ENCODE measurements at places on chromosomes 6 and 20.
A peak's percentile ranks its signal among the peaks of the same experiment; 100 is the strongest.

- no peak for DNase-seq
Observed at GRCh38 chr6:54722328-54722727, 124.2 kb upstream of the FAM83B start.

DNA sequence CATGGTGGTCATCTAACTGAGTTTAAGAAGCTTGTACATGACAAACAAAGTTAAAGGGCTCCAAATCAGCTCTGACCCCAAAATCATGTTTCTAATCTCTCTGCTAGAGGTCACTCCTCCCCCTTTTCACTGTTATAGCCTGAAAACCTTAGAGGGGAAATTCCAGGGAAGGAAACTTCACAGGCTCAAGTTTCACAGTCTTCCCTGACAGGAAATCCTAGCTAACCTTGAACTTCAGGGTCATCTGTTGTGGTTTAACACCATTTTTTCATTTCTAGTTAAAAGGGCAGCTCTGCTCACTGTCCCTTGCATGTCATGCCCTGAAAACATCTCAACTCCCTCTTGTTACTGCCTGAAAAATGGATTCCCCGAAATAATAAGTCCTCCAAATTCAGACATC, 104.4 kb upstream of the BMP2 start:
- DNase-seq = no peak

DNA sequence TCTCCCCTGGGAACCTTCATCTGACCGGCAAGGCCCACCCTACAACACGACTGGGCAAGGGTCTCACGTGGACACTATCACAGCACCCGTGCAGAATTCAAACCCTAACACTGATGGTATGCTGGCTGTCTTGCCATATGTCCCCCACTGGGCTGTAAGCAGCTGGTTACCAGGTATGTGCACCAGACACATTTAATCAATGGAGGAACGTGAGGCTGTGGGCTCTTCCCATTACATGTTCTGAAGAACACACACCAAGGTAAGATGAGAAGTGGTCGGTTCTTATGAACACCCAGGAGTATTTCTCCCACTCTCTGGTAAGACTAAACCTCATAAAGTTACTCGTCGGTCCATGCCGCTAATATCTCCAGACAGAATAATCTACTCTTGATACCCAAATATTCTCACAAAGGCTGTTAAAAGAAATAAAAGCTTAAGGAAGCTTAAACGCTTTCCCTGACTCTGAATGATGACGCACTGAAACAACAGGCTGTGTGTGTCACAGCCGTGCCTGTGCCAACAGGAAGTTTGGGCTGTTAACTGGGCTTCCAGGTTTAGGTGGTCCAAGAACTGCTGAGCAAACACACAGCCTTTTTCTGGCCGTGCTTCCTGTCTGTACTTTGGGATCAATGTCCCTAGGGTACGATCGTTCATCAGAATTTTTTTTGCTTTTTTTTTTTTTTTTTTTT, 75.3 kb downstream of the SLC23A2 start:
- DNase-seq = peak; percentile 12

DNA sequence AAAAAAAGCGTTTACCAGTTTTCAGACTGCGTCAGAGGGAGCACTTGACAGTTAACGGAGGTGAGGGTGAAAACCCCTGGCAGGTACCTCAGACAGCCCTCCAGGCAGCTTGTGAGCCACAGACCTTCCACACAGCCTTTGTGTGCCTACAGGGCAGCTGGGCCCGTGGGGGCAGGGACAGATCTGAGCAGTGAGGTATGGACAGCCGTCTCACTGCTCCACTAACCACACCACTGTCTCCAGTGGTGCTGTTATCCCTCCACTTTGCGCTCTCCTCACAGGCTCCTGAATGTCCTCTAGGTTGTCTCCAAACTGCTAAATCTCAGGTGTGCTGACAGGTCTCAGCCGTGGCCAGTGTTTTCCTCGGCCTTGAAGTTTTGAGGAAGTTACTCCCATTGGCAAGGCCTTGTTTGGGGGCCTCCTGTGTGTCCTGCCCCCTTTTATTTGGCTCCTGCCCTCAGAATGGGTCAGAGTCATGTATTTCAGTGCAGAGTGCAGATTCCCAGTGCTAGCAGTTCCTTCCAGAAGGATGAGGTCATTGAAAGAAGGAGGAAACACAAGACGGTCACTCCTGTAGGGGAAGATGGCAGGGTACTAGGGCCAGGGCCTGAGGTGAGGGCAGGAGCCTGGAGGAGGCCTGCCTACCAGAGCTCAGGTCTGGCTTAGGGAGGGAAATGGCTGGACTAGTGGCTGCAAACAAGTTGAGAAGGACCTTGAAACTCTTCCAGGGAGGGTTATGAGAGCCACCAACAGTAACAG, 11.8 kb downstream of the GFRA4 start:
- DNase-seq = no peak

GRCh38 chr6:25635886-25636317, 16.1 kb upstream of the SCGN start:
- no peak for DNase-seq

DNA sequence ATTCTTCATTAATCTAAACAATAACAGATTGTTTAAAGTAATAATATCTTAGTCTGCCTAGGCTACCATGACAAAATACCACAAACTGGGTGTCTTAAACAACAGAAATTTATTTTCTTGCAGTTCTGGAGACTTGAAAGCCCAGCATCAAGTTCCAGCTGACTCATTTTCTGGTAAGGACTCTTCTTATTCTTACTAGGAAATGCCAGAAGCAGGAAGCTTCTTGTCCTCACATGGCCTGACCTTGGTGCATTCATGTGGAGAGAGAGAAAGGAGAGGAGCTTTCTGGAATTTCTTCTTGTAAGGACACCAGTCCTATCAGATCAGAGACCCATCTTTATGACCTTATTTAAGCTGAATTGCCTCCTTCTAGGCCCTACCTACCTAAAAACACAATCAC, 110.5 kb downstream of the ANKRD60 start:
- no peak for DNase-seq

GRCh38 chr6:150767571-150768018, 97.9 kb upstream of the MTHFD1L start:
- peak; percentile 45 for DNase-seq

GRCh38 chr20:8335495-8336195, 203.6 kb downstream of the PLCB1 start:
- DNase-seq = no peak

DNA sequence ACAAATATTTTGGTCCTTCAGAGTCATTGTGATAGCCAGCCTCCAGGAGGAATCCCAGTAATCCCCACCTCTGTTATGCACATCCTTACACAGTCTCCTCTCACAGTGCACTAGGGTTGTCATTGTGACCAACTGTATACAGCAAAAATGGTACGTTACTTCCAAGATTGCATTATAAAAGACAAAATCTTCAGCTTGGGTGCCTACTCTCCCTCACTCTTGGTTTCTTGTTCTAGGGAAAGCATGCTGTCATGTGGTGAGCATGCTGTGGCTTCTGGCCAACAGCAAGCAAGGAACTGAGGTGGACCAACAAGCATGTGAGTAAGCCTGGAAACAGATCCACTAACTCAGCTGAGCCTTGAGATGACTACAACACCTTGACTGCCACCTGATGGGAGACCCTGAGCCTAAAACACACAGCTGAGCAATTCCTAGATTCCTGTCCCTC, 130.1 kb upstream of the DST start:
- peak; percentile 46 for DNase-seq

DNA sequence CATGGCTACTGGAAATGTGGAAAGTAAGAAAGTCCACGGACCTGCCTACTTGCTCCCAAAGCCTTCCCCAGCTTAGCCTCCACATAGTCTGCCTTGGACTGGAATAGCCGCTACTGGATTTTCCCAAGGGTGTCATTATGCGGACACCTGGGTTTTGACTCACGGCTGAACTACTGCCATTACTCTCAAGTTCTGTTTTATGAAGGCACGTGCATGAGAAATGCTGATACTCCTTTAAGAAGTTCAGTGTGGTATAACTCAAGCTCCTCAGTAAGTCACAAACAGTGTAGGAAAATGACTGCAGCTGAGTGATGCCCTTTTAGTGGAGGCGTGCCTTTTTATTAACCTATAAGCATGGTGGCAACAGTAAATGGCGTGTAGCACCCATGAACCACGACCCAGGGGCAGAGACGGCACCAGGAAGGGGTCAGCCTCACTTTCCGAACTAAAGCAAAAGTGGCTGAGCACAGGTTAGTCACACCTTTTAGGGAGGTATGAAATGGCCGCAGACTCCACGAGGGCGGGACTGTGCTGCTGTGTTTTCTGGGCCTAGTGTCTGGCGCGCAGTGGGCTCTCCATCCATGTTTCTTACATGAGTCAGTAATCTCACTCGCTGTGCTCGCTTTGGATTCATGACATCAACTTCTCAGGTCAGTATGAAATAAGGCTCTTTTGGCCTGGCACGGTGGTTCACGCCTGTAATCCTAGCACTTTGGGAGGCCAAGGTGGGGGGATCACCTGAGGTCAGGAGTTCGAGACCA, 23.9 kb downstream of the PSMG4 start:
- no peak for DNase-seq

DNA sequence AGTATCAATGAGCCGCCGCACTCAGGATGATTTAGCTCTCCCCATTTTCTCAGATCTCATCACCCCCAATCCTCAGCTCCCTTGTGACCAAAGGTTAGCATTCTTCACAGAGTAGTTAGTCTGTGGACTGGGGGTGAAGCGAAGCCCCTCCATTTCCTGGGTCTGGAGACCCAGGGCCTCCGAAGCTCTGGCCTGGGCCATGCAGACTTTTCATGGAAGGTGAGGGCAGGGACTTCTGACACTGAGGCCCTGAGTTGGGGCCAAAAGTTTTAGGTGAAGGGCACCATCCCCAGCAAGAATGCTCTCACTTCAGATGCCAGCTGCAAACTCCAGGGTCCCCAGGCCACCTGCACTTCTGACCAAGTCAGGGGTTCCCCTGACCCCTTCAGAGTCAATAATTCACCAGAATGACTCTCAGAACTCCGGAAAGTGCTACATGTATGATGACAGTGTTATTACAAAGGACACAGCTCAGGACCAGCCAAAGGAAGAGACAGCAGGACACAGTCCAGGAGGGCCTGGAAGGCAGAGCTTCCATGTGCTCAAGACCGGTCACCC, 65.7 kb upstream of the DUSP22 start:
- no peak for DNase-seq

GRCh38 chr6:32092760-32093497, 16.2 kb downstream of the TNXB start:
- DNase-seq = peak; percentile 62

DNA sequence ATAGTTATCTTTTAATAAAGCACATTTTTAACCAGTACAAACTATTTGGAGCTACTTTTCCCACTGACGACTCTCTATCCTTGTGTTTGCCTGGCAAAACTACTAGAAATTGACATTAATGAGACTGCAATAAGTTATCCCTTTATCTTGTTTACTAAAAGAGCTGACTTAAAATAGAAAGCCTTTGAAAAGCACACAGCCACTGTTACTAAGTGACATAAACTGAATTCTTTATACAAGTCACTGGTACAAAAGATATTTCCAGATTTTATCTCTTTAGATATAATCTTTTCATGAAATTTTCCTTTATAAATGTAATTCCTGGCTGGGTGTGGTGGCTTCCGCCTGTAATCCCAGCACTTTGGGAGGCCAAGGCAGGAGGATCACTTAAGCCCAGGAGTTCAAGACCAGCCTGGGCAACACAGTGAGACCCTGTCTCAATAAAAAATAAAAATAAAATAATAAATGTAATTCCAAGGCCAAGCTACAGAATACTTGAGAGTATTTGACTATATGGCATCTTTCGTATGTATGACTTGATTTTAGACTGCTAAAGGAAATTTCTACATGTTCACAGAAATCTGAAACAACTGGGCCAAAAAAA, 9.5 kb downstream of the MBOAT1 start:
- DNase-seq = no peak

- no peak for DNase-seq
Observed at GRCh38 chr20:3194617-3195280, 9.7 kb downstream of the DDRGK1 start.

DNA sequence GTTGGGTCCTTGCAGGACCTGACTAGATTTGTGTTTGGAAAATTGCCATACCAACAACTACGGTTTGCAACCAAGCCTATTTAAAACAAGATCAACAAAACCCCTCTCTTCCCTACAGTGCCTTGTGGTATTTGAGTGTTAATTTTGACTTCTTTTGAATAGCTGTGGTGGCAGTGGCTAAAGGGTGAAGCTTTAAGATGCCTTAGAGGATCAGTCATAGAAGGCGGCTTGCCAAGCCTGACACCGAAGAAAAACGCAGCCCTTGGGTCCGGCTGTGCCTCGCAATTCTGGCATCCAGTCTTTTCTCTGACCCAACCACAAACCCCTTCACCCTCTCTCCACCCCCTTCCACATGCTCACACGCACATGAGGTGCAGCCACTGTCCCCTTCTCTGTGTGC, 32.6 kb downstream of the BMP6 start:
- DNase-seq = peak; percentile 65

DNA sequence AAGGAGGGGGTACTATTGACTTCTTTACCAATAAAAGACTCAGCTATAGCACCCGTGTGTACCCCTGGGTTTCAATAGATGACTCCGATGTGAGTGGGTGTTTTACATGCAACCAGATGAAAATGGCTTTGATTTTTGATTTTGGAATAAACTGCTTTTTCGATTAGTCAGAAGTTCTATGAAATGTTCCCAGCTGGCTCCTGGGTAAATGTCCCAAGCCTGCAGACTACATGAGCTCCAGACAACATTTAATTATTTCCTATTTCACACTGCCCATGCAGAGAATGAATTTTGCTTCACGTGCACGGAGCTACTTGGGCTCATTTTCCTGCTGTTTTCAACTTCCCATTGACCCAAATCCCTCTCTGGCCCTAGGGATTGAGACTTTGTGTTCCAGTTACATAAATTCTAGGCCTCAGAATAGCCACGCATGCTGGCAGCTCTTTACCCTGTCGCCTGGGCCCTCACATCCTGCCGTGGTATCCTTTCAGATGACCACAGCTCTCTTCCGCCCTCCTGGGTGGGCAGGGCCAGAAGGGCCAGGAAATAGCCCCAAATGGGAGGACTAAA, 59.7 kb downstream of the GPR6 start:
- DNase-seq = no peak

DNA sequence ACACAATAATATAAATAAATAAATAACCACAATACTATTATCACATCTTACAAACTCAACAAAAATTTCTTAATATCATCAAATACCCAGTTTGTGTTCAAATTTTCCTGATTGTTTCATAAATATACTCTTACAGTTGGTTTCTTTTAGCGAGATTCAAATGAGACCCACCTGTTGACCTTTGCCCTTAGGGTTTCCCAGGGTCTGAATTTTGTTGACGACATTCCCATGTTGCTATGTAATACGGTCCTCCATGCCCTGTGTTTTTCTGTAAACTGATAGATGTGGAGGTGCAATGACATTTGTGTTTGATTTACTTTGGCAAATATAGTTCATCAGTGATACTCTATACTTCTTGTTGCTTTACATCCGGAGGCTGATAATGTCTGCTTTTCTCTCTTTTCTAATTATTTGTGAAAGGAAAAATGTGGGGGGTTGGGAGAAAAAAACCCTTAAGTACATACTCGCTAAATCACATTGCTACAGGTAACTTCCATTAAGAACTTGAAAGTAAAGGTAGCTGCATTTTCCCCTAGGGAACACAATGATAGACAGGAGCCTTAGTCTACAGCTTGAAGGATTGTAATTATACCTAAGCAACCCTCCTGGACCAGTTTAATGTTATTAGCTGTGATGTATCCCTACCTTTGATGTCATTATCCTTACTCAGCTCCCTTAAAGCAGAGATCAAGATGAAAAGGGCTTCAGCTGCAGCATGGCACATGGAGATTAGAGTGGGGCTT, 6.6 kb downstream of the MOG start:
- DNase-seq = no peak

Data from fibroblast of the conjunctiva (primary cell).